ENCODE measurements at places on chromosomes 11 and 22.

DNA sequence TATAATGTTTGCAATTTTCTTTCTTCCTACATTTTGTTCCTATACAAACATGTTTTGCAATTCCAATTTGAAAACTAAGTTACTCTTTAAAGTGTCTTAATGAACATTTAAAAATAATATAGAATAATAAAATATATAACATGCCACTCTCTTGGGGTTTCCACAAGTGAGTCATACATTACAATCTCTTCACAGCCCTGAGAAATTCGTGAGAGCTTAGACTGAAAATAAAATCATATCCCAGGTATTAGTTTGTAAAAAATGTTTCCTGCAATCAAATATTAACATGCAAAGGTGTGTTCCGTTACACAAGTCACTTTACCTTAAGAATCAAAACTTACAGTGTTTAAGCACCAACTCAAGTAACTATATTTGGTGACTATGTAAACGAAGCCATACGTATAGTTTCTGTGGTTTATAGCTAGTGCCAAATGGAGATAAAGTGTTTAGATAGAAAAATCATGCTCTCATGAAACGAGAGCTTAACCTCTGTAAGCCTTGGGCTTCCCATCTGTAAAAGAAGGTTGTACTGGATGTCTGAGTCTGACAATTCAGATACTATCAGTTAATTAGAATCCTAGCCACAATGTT is 253.6 kb upstream of the ANO3 start:
- DNase-seq = no peak

DNA sequence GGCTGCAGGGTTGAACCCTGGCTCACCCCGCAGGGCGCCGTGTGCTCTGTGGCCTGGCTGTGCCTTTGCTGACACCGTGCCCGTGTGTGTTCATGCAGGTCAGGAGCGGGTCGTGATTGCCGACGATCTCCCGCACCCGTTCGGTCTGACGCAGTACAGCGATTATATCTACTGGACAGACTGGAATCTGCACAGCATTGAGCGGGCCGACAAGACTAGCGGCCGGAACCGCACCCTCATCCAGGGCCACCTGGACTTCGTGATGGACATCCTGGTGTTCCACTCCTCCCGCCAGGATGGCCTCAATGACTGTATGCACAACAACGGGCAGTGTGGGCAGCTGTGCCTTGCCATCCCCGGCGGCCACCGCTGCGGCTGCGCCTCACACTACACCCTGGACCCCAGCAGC is 47.0 kb upstream of the PPP6R3 start:
- DNase-seq = no peak

- peak; percentile 54 for DNase-seq
These were observed 1.3 kb upstream of the SLC39A13 start for GRCh38 chr11:47406896-47407745.

GRCh38 chr11:115891581-115891980 is 387.4 kb upstream of the CADM1 start:
- DNase-seq = no peak

DNA sequence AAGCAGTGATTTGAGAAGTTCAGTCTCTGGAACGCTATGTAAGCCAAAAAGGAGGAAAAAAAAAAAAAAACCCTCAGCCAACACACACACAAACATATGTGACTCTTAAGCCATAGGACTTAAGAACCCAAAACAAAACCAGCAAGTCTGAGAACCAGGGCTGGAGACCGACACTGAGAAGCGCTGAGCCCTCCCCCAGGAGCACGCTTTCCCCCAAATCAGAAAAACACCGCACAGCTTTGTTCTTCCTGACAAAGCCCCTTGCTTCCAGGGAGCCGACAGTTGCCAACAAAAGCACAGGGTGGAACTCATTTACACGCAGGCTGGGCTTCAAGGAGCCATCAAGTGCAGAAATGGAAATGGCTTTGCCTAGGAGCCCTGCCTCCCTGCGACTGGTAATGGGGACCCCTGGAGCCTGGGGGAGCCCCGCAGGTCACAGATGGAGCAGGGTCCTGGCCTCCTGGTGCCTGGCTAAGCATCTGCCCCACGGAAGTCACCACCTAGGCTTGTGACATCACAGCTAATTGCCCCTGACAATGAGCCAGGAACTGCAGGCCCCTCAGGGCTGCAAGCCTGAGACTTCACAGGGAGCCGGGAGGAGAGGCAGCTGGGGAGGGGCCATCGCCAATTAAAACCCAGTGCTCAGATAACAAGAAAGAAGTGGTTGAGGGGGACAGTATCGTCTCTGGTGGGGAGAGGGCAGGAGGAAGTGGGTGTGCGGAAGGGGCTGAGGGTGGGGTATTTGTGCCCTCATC is 66.9 kb downstream of the NFAM1 start:
- DNase-seq = no peak

- no peak for DNase-seq
These were observed 564 bp downstream of the LRRC51 start for GRCh38 chr11:72081184-72081644.

GRCh38 chr11:111269146-111269868 is 23.8 kb downstream of the POU2AF2 start:
- DNase-seq = peak; percentile 70

- DNase-seq = no peak
These were observed 608.2 kb downstream of the TBC1D22A start for GRCh38 chr22:47370448-47371262.

DNA sequence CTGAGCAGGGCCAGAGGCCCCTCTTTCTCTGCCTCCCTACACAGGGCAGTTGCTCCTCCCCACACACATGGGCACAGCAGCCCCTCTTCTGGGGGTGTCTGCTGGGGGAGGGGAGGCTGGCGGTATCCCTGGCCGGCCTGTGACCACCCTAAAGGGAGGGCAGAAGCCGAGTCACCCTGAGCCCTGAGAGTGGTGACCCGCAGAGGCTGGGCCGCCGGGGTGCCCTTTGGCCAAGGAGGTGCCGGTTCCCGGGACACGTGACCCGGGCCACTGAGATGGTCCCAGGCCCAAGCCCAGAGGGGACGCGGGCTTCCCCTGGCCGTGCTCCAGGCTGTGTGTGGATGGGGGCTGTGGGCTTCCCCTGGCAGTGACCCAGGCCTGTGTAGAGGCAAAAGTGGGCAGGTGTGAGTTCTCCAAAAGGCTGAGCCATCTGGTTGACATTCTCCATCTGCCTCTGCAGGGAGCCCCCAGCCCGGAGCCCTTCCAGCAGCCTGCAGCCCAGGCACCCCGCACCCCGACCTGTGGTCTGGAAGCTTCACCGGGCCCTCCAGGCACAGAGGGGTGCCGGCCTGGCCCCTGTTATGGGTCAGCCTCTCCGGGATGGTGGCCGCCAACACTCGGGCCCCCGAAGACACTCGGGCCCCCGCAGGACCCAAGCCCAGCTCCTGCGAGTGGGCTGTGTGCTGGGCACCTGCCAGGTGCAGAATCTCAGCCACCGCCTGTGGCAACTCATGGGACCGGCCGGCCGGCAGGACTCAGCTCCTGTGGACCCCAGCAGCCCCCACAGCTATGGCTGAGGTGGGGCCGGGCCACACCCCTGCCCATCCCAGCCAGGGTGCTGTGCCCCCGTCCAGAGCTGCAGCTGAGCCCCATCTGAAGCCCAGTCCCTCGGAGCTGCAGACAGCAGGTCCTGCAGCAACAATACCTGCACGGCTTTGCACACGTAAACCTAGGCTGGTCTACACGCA is 1.0 kb downstream of the ADM2 start:
- no peak for DNase-seq

GRCh38 chr22:33380789-33381530 is 322.8 kb upstream of the SYN3 start:
- no peak for DNase-seq

- no peak for DNase-seq
These were observed 21.1 kb upstream of the TENM4 start for GRCh38 chr11:79461666-79462645.

DNA sequence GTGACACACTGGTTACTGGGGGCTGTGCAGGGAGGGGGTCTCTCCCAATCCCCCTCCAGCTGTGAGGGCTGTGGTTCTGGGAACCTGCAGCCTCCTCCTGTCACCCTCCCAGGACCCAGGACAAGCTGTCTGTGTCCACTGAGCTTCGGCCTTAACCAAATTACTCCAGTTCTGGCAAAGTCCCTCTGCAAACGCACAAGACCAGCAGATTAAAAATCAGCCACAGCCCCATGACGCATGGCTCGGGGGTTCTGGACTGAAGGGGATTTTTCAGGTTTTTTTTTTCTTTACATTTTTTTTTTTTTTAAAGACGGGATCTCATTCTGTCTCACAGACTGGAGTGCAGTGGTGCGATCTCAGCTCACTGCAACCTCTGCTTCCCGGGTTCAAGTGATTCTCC is 32.2 kb upstream of the A4GALT start:
- DNase-seq = no peak

GRCh38 chr11:91946397-91946951 is 278.1 kb upstream of the FAT3 start:
- no peak for DNase-seq

DNA sequence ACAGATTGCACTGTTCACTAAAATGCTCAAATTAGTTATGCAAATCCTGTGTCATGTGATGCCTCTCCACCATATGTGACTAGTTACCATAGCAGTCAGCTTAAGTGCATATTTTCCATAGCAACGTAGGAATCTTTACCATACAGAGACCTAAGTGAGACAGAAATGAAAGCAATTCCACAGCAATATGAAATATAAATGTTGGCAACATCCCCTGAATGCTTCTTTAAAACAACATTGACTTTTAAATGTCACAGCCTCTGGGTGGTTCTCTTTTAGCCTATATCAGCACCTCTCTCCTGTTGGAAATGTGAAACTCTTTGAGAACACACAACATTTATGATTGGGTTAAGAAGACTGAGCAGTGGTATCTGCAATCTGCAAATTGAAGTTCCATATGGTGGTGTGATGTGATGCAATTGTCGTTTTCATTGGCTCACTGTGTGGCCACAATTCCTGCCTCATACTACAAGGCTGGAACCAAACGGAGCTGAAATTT is 814.6 kb downstream of the DLG2 start:
- no peak for DNase-seq

DNA sequence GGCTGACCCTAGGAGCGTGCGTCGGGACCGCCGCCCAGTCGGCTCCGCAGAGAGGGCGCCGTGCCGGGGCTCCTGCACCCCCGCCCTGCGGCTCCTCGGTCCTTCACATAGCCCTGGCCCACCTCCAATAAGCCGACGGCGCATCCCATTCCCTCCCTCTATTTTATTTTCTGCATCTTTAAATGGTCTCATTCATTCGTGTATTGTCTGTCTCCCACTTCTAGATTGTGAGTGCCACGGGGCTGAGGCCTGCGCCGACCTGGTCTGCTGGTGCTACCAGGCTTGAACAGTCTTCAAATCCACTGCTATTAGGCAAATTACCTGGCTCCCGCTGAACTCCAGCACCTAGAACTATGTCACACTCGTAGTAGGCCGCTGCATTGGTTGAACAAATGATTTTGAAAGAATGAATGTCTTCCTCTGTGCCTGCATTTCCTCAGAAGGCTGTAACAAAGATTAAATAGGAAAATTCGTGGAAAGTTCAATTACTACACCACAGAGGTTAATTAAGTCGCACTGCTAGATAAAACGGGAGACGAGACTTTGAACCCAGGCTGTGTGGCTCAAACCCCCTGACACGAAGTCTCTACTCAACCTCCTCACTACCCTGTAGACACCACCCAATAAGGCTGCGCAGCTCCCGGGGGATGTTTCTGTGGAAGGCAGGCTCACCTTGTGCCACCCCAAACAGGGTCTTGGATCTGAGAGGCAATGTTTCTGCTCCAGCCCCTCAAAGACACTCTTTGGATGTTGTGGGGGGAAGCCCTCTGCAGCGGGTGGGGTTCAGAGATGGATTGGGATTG is 1.2 kb upstream of the PPP1R14B start:
- DNase-seq = no peak
